Stimulated activated CD4-positive, alpha-beta T cell treated with anti-CD3 and anti-CD28 coated beads, Interleukin-2, amount 100 ng/mL, for 24 hours (primary cell): ENCODE measurements at places on chromosomes 7 and 10.

- DNase-seq, result no peak
Observed at GRCh38 chr7:151503902-151504714, 15.6 kb downstream of the RHEB start.

GRCh38 chr10:14645239-14645960, 129.3 kb downstream of the FAM107B start:
- peak; percentile 18 for DNase-seq

DNA sequence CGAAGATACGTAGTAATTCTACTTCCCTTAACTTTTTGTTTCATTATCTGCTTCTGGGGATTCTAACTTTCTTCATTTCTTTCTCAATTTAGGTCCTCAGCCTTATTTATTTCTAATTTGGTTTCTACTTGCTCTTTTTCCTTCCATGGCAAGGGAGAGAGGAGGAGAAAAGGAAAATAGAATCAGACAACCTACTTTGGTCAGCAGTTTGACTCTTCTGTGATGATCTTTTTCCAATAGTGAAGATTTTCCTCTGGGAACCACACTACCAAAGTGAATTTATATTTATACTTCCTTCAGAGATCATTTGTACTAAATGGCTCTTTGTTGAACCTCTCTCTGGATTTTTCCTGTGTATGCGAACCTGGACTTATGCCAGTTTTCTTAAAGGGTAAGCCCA, 90.2 kb downstream of the TMEM26 start:
- DNase-seq, result no peak

DNA sequence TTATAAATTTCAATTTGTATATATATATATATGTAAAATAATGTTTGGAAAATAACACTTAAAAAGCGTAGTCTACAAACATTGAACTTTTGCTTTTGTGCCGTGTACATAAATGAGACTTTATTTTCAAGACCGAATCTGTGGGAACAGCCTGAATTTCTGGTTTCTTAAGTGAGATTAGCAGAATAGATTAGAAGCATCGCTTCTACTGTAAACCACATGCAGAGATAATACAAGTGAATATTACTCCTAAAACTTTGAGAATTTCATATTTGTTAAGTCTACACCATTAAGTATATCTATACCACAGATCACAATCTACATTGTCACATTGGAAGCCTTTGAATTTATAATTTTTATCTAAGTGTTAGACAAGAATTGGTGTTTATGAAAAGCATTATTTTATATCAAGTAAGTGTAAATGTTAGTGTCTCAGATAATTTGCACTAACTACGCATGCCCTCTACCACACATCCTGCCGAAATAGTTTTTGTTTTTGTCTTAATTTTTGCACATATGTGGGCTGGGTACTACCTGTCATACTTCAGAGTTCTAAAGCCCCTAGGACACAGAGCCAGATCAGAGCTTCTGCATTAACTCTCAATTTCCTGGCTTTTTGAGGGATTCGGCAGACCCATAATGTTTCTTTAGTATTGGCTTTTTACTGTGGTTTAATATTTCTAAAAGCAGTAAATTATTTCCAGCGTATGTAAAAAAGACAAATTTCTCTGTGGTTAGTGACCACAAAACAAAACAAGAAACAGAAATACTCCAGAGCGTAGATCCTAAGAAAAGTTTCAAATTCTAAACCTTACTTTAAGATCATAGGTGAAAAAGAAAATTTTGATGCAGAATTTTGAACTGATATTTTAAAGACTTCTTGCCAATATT, 20.0 kb downstream of the TWIST1 start:
- DNase-seq, result no peak

- no peak for DNase-seq
Observed at GRCh38 chr10:131856441-131857094, 44.2 kb upstream of the PPP2R2D start.

GRCh38 chr10:133302230-133302629, 6.4 kb downstream of the TUBGCP2 start:
- no peak for DNase-seq

DNA sequence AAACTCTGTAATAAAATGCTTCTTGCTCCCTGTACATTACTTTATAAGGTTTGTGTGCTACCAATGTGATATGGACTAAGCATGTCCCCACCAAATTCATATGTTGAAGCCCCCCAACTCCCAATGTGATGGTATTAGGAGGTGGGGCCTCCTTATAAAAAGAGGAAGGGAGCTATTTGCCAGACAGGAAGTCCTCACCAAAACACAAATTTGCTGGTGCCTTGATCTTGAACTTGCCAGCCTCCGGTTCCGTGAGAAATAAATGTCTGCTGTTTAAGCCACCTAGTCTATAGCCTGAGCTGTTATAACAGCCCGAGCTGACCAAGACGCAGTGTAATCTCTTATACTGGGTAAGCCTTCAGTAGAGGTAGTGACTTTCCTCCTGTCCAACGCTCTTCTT, 114.5 kb downstream of the INHBA start:
- DNase-seq, result no peak

- peak; percentile 18 for DNase-seq
Observed at GRCh38 chr10:58335306-58336005, 650 bp downstream of the UBE2D1 start.

DNA sequence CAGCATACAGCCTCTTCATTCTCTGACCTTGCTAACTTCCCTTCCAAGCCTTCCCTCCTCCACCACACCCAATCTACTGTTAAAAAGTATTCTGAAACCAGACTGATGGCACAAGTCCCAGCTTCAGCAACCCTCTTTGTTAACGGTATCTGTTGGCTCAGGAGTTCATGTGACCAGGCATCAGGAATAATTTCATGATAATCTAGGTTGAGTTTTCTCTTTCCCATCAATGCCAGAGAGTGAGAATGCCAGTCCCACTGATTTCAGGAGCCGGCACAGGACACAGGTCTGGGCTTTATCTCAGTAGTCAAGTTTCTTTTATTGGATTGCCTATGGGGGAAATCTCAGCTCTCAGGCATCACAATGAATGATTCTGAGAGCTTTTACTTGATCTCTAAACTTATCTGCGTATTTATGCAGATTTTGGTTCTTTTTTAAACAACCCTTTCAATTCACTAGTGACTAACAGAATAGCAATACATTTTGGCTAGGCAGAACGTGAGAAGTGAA, 231.0 kb upstream of the LYZL1 start:
- DNase-seq, result no peak

DNA sequence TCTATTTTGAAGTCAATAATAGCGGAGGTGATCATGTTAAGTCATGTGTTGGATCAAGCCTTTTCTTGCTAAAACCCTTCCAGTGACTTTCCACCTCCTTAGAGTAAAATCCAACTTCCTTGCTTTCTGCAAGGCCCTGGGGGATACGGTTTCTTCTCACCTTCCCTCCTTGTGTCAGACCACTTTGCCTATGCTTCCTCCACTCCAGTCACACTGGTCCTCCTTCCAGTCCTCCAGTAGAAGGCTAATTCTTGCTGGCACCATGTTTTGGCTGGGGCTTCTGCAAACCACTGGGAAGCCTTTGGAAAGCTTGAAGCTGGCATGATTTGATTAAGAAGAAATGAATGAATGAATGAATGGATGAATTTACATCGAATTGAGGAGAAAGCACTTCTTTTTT, 169.5 kb downstream of the PLXDC2 start:
- DNase-seq, result no peak
